ENCODE measurements at places on chromosomes 2 and 18.

- DNase-seq = no peak
Observed at GRCh38 chr18:70453058-70453775, 164.4 kb downstream of the SOCS6 start.

GRCh38 chr18:59575995-59576394 lies 121.2 kb downstream of the CCBE1 start:
- no peak for DNase-seq

GRCh38 chr2:176461098-176461808 lies 192.0 kb downstream of the MTX2 start:
- no peak for DNase-seq

GRCh38 chr2:230778350-230779063 lies 65.9 kb downstream of the CAB39 start:
- no peak for DNase-seq

GRCh38 chr2:237254911-237255578 lies 158.9 kb downstream of the COL6A3 start:
- DNase-seq = no peak

GRCh38 chr2:201465524-201465971 lies 14.0 kb downstream of the STRADB start:
- DNase-seq = no peak

- DNase-seq = no peak
Observed at GRCh38 chr2:28824207-28824606, 13.6 kb downstream of the SPDYA start.

DNA sequence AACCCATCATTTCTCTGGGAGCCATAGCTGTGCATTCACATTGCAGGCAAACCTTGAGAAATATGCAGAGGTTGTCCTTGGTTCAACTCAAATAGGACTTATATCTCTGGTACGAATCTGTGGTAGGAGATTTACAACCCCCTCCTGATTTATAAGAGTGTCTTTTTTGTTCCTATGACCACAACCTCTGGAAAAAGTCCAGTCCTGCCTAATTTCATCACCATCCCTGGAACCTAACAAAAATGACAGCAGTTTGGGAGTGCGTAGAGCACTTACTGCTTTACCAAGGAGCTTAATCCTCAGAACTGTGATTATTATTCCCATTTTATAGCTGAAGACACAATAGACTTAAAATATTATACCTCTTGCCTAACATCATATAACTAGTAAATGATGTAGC lies 66.5 kb downstream of the VWC2L start:
- no peak for DNase-seq

DNA sequence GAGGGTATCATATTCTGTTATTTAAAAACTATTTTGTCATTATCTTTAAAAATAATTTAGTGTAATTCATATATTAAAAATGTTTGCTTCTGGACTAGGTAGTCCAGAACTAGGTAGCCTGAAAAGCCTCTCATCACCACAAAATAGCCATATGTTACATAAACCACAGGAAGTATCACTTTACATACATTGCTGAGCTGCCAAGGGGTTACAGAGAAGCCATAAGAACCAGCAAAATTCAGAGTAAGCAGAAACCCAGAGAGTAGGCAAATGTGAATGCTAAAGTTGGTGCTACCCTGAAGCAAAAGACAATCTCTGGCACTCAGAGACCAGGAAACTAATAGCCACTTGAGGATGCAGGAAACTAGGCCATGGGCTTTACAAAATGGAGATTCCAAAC lies 60.9 kb downstream of the LOXHD1 start:
- no peak for DNase-seq

GRCh38 chr18:77056344-77057005 lies 76.1 kb downstream of the MBP start:
- no peak for DNase-seq

GRCh38 chr18:61887838-61888237 lies 5.0 kb downstream of the RNF152 start:
- no peak for DNase-seq

GRCh38 chr2:42865884-42866881 lies 73.8 kb upstream of the HAAO start:
- no peak for DNase-seq

GRCh38 chr2:111884592-111884964 lies 585 bp upstream of the ANAPC1 start:
- no peak for DNase-seq

DNA sequence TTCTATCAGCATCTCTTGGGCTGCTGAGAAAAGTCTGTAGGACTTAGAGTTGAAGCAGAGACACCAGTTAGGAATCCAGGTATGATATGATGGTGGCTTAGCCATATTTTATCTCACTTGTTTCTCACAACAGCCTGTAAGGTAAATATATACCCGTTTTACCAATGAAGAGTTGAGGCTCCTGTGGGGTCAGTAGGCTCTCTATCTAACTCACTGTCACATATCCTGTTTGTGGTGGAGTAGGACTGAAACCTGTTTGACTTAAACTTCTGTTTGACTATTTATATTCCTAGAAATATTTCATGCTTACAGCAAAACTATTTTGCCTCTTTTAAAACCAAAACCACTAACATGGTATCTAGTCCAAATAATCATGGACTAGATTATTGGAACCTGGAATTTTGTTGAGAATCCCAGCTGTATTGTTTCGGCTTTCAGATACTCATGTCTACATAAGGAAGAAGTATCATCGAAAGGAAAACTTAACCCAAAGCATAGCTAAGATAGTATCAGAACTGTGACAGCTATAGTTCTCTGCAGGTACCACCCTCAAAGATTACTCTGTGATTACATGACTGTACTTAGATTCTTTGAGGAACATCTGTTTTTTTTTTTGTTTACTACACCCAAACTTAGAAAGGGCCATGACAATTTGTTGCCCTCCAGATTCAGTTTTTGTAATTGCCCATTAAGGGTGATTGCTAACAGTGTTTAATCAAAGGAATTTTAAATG lies 216.1 kb upstream of the THUMPD2 start:
- no peak for DNase-seq

GRCh38 chr2:45661828-45662227 lies 10.4 kb downstream of the PRKCE start:
- DNase-seq = no peak

GRCh38 chr2:36356990-36357846 lies 1.6 kb downstream of the CRIM1 start:
- DNase-seq = no peak

DNA sequence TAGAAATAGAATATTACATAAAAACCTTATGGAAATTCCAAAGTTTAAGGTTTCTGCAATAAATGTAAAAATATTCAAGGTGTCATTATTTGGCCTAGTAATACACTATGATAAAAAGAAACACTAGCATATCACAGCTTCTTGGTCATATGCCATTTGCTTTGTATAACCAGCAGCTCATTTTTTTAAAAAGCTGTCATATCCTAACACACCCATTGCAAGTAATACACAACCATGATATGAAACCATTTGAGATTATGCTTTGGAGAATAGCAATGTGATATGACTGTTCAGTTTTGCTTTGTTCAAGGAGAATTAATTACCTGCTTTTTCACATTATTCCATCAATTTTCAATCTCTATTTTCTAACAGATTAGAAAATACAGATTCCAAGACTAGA lies 149.0 kb downstream of the IKZF2 start:
- DNase-seq = no peak

- DNase-seq = no peak
Observed at GRCh38 chr2:237431837-237432236, 17.9 kb upstream of the COL6A3 start.

DNA sequence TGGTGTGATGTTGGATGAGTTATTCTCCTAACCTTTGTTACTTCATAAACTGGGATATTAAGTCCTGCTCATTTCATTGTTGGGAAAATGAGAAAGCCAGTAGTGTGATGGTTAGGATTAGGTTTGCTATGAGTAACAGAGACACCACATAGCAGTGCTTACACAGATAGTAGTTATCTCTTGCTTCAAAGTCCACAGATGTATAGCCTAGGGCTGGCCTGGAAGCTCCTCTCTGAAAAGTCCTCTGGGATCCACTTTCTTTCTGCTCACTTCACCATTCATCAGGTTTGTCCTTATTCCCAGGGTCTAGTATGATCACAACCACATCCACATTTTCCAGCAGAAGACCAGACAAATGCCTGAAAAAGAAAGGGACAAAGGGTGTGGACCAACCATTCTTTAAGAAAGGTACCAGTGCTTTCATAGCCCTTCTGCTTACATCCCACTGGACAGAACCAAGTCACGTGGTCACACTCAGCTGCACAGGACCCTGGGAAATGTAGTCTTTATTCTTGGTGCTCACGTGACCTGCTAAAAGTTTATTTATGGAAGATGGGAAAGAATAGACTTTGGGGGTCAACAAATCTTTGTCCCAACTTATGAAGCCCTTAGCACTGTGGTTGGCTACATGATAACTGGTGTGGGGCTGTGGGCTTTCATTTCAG lies 108.9 kb downstream of the INSIG2 start:
- no peak for DNase-seq

DNA sequence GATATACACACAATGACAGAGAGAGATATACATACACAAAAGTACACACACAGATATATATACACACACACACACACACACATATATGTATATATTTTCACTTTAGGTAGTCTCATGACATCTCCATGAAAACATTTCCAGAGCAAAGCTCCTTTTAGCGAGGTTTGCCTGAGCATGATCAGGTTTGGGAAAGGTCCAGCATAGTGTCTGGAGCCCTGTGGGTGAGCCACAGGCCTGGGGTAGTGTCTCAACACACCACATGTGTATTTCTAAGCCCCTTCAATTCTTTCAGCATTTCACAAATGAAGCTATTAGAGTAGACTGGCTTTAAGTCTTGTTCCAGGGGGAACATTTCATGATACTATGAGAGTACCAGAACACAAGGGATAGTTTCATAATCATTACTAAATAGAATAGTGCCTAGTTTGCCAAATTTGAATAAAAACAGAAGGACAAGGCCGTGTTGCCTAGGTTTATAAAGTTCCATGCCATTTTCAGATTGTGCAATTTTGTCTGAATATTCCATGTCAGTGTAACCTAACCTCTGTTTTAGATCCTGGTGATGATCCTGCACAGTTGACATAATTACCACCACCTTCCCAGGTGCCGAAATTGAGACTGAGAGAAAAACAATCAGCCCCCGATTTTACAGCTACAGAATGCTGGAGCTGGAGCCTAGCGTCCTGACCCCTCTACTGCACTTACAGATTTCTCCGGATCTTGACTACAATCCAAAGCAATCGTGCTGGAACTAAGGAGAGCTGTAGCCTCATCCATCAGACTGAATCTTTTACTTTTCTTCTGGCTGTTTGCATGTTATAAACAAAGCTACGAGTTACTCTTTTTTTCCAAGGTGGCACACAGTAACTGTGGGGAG lies 332.7 kb downstream of the CYRIA start:
- DNase-seq = no peak

- DNase-seq = peak; percentile 34
Observed at GRCh38 chr2:88735853-88736252, 44.4 kb downstream of the RPIA start.

DNA sequence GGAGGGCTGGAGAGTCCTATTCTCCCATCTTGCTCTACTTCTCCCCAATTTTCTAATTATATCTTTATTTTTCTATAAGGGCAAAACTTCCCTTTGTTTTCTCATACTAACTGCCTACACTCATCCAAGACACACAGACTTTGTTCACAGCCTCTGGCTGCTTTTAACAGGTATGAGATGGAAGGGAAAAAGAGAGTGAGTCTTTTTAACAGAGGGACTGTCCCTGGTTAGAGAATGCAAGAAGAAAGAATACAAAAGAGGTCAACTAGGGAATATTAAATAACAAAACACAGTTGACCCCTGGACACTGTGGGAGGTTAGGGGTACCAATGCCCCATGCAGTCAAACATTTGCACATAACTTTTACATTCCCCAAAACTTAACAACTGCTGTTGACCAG lies 41.8 kb downstream of the SP100 start:
- no peak for DNase-seq

DNA sequence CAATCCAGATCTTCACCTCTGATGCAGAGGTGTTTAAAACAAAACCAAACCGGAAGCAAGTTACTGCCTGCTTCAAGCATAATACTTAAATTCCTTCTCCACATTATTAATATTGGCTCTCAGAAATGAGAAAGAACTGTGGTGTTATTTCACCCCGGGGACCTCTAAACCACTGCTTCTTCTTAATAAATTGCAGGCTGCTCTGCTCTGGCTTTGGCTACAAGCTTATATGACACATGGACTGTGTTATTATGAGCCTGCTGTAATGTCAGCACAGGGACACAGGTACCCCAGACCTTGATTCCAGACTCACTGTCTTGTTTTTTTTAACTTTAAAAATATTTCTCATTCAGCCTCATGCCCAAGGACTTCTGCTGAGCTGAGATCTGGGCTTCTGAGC lies 45.1 kb downstream of the ST6GAL2 start:
- DNase-seq = no peak

GRCh38 chr2:77086478-77086877 lies 435.7 kb downstream of the LRRTM4 start:
- DNase-seq = no peak

DNA sequence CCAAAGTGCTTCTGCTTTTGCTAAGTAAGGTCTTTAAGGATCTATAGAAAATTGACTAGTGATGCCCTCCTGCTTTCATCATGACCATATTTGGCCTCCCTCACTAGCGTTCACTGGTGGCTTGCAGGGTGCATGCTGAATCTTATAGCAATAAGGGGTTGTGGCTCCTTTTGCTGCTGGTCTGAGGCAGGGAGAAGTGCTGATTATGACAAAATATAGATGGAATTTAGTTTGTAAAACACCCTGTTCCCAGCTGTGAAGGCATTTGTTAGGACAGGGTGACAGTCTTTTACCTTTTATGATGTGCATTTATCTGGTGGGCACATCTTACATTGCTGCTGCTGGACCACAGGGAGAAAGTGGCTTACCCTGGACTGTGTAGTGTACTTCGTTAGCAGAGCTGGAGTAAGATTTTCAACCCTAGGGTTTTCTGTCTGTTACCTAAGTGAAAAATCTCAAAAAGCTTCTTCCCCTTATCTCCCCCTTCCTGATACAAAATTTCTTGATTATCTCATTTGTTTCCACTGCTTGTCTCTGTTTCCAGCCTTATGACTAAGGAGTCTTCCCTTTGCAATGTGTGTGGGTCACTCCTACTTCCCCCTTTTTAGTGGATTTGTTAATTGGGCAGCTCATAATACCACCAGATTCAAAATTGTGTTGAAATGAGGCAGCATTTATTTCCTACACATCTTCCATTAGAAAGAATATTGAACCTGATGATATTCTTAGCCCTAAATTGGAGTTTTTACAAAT lies 21.2 kb upstream of the RPL37A start:
- no peak for DNase-seq

- no peak for DNase-seq
Observed at GRCh38 chr2:215816424-215816823, 196.9 kb downstream of the MREG start.

GRCh38 chr2:36068086-36068485 lies 287.5 kb upstream of the CRIM1 start:
- DNase-seq = no peak
